NB4 (cell line): ENCODE measurements at places on chromosomes 4 and X.

GRCh38 chrX:21586001-21586400 lies 72.1 kb downstream of the KLHL34 start:
- DNase-seq: no peak

DNA sequence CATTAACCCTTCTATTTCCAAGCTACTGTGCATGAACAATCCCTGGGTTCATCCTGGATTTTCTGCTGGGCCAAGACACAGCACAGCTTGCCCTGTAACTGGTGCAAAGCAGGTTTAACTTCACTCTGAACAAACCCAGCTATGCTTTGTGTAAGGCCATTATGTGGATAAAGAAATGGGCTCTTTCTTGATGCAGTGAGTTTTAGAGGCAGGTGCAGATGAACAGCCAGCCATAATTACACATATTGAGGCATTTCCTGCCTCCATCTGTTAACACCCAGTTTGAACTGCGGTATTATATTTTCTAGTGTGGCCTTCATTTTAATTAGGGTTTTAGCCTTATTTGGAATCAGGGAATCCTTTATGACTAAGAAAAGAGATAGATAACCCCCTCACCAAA lies 68.7 kb upstream of the ARX start:
- no peak for DNase-seq

DNA sequence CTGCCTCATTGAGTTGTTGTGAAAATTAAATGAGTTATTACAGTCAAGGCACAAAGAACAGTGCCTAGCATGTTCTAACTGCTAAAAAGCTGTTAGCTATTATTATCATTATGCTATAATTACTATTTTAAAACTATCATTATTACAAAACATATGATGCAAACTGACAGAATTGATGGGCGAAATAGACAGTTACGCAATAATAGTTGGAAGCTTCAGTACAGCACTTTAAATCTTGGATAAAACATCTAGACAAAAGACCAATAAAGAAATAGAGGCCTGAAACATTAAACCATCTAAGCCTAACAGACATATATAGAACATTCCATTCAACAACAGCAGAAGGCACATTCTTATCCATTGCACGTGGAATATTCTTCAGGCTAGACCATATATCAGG lies 73.0 kb downstream of the TAB3 start:
- DNase-seq: no peak

GRCh38 chr4:632926-633325 lies 7.6 kb downstream of the PDE6B start:
- DNase-seq: no peak

DNA sequence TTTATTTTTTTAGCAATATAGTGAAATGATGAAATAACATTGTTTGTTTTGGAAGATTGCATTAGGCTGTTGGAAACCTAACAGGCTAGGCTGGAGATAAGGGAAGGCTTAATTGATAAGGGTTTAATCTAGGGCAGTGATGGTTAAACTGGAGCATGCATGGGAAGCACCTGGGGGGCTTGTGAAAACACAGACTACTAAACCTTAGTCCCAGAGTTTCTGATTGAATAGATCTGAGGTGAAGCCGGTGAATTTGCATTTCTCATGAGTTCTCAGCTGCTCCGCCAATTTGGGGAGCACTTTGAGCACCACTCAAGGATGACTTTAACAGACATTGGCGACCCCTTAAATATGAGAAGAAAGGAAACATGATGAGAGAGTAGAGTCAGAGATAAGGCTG lies 11.5 kb downstream of the STK26 start:
- no peak for DNase-seq

GRCh38 chrX:20506739-20507138 lies 240.0 kb upstream of the RPS6KA3 start:
- DNase-seq: no peak

- DNase-seq: no peak
Measured at GRCh38 chr4:66059136-66059535, 388.8 kb upstream of the EPHA5 start.

DNA sequence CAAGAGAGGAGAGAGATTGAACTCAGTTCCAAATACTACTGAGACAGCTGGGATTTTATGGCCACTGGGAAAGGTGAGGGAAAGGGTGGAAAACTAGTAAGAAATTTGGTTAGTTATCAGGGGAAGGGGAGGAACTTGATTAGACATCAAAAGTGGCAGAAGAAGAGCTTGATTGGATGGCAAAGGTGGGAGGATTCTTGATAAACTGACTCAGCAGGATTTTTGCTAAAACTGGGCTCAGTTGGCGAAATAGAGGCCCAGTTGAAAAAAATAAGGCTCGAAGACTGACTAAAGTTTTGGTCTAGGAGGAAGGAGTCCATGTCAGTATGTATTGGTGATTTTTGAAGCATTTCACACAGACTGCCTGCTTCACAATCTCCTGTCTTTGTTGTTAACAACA lies 10.0 kb downstream of the BEX3 start:
- no peak for DNase-seq

- no peak for DNase-seq
Measured at GRCh38 chr4:173526027-173526482, 4.0 kb downstream of the HAND2 start.

- DNase-seq: no peak
Measured at GRCh38 chrX:103376118-103376978, at the start of gene BEX3. Gene BEX3 (plus strand): TSS chrX:103376538. CDS start chrX:103377522, 984 bp downstream.
